ENCODE measurements at places on chromosomes 6 and 20. TPM values are rescaled to one million over a fixed set of nuclear protein-coding genes. Genes with fewer than 3 reads are reported as not detected.

- H3K27ac ChIP-seq, result no peak overlapping the region
- no peaks in the 10 kb centered on the region for H3K27me3 ChIP-seq
- H3K36me3 ChIP-seq, result no peaks in the 10 kb centered on the region
- no peak overlapping the region for H3K4me3 ChIP-seq
Observed at GRCh38 chr20:11110535-11110934, 436.7 kb upstream of the JAG1 start.

DNA sequence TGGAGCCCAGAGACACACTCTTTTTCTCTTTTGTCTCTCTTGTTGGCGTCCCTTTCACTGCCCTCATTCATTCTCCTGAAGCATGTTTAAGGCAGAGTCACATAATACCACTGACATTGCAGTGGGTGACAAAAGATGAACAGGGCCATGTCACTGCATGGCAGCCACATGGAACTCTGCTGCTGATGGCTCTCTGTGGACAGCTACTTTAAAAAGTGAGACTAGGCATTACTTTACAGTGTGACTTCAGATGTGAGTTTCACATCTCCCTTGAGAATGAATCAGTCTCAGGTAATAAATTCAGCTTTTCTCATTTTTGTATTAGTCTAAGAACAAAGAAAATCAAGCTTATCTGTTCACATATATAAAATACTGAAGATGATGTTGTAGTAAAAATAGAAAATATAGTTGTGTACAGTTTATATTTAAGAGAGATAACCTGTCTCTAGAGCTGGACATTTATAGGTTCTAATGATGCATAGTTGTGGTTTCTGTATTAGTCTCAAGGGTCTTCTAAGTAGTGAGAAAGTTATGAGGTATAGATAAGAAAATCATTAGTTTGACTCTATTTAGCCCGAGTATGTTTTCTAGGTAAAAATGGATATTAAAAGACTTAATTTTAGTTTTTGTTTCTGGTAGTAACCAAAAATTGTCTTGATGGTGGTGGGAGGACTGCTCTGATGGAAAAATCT is 6.1 kb downstream of the MRS2 start:
- no peaks in the 10 kb centered on the region for H3K27me3 ChIP-seq
- DNase-seq, result no peak

- no peak overlapping the region for H3K4me3 ChIP-seq
- no peak overlapping the region for H3K27ac ChIP-seq
- no peaks in the 10 kb centered on the region for H3K36me3 ChIP-seq
Observed at GRCh38 chr6:122839472-122839871, 50.4 kb downstream of the SMPDL3A start.

Gene TMEM30A
- polyA plus RNA-seq, result 156 TPM

Gene TGM2
- polyA plus RNA-seq, result 12.9 TPM

- peaks cover 72% of the 10 kb centered on the region for H3K36me3 ChIP-seq
- H3K4me3 ChIP-seq, result no peak overlapping the region
- no peak overlapping the region for H3K27ac ChIP-seq
- H3K4me1 ChIP-seq, result peaks cover 8% of the 10 kb centered on the region
- DNase-seq, result no peak
- H3K27me3 ChIP-seq, result no peaks in the 10 kb centered on the region
Observed at GRCh38 chr6:160088784-160089533, 32.7 kb upstream of the SLC22A1 start.

- H3K4me1 ChIP-seq, result no peaks in the 10 kb centered on the region
- no peak overlapping the region for H3K27ac ChIP-seq
- H3K4me3 ChIP-seq, result no peak overlapping the region
- H3K36me3 ChIP-seq, result no peaks in the 10 kb centered on the region
- DNase-seq, result no peak
- H3K27me3 ChIP-seq, result no peaks in the 10 kb centered on the region
Observed at GRCh38 chr6:63440057-63440456, 120.3 kb upstream of the LGSN start.

- no peak overlapping the region for H3K4me3 ChIP-seq
- H3K27me3 ChIP-seq, result no peaks in the 10 kb centered on the region
- no peaks in the 10 kb centered on the region for H3K4me1 ChIP-seq
- H3K27ac ChIP-seq, result no peak overlapping the region
- DNase-seq, result no peak
Observed at GRCh38 chr6:133704371-133704770, 184.5 kb upstream of the TCF21 start.

Gene OR2B6
- not detected for polyA plus RNA-seq

Gene PPIL6
- 17.0 TPM for polyA plus RNA-seq

Gene TMEM217
- polyA plus RNA-seq, result 1.6 TPM

GRCh38 chr6:122753000-122753687 is 26.4 kb upstream of the FABP7 start:
- no peak for DNase-seq
- H3K4me3 ChIP-seq, result no peak overlapping the region
- peak overlapping the region; percentile 63 for H3K27ac ChIP-seq
- no peaks in the 10 kb centered on the region for H3K36me3 ChIP-seq
- H3K4me1 ChIP-seq, result no peaks in the 10 kb centered on the region
- H3K27me3 ChIP-seq, result no peaks in the 10 kb centered on the region

- H3K4me1 ChIP-seq, result no peaks in the 10 kb centered on the region
- H3K27me3 ChIP-seq, result no peaks in the 10 kb centered on the region
- H3K27ac ChIP-seq, result no peak overlapping the region
Observed at GRCh38 chr6:117167520-117168271, 97.7 kb upstream of the VGLL2 start.

Gene PCMT1
- polyA plus RNA-seq, result 164 TPM

GRCh38 chr6:79668381-79668780 is 37.3 kb downstream of the SH3BGRL2 start:
- no peaks in the 10 kb centered on the region for H3K27me3 ChIP-seq
- no peak overlapping the region for H3K27ac ChIP-seq
- no peaks in the 10 kb centered on the region for H3K36me3 ChIP-seq
- H3K4me1 ChIP-seq, result no peaks in the 10 kb centered on the region
- no peak overlapping the region for H3K4me3 ChIP-seq

Gene PSORS1C2
- polyA plus RNA-seq, result not detected

- no peaks in the 10 kb centered on the region for H3K36me3 ChIP-seq
Observed at GRCh38 chr20:1473246-1474220, 6.9 kb upstream of the NSFL1C start.

Gene RAET1L
- polyA plus RNA-seq, result not detected
